Myocyte (in vitro differentiated cells): ENCODE measurements at places on chromosomes 5 and 9.
A peak's percentile ranks its signal among the peaks of the same experiment; 100 is the strongest.

DNA sequence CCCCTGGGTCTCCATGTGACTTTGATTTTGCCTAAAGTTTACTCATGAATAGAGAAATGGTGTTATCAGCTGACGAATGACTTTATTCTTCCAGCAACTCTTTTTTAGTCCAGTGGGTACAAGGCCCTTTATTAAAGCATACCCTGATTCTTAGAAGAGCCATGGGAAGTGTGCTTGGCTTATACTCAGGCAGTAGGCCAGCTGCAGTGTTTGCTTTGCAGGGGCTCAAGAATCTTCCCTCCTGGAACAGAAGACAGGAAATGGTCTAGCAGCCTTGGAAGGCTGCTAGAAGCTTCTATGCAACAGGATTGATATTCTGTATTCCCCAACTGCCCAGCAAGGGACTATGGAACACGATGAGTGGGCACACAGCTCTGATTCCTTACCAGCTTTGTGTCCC, 73.4 kb upstream of the PLPP6 start:
- DNase-seq, result no peak

- DNase-seq, result no peak
These were observed 280.0 kb downstream of the GAS1 start for GRCh38 chr9:86667307-86667706.

DNA sequence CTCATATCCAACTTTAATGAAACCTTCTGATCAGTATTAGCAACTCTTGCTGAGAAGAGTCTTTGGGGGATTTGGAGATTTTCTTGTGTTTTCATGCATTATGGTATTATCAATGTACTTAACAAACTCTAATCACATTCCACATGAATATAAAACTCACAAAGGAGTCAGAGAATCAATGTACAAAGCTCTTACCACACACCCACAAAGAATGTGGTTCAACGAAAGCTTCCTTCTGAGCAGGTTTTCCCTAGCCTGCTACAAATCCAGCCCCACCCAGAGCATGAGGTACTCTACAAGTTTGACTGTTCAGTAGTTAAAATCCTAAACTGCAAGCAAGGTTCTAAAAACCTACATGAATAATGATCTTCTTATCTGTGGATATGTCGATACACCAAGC, 210.1 kb downstream of the TARS1 start:
- DNase-seq, result no peak

- no peak for DNase-seq
These were observed 15.1 kb upstream of the NSMF start for GRCh38 chr9:137474271-137474670.

DNA sequence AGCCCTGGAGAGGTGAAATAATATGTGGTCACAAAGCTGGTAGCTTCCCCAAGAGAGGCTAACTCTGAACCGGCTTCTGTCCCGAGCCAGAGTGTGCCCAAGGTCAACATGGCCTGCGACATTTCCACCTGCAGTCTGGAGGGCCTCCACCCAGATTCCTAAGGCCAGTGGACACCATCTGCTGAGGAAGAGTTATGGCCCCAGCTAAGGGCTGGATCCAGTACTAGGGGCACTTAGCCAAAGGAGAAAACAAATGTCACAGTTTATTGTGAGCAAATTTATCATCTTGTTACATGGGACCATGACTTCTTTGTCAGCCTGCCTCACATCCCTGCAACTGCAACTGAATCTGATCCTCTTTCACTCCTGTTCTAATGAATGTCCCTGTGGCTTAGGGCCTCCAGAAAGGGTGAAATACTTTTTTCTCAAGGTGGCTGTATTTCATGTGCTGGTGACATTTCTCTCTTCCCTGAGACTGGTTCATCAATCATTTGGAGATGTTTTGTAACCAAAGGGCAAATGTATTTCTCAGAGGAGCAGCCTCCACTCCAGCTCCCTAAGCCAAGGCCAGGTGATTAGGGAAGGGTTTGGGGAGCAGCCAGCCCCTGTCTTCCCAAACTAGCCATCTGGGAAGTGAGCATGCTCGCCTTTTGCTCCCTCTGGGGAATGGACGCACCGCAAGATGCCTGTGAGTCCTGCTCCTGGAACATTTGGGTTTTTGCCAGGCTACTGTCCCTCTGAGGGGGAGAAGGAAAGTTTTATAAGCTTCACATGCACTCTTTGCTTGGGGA, 148.3 kb downstream of the CMYA5 start:
- peak; percentile 29 for DNase-seq

- peak; percentile 67 for DNase-seq
These were observed 109.8 kb downstream of the RGS3 start for GRCh38 chr9:113573046-113573958.

DNA sequence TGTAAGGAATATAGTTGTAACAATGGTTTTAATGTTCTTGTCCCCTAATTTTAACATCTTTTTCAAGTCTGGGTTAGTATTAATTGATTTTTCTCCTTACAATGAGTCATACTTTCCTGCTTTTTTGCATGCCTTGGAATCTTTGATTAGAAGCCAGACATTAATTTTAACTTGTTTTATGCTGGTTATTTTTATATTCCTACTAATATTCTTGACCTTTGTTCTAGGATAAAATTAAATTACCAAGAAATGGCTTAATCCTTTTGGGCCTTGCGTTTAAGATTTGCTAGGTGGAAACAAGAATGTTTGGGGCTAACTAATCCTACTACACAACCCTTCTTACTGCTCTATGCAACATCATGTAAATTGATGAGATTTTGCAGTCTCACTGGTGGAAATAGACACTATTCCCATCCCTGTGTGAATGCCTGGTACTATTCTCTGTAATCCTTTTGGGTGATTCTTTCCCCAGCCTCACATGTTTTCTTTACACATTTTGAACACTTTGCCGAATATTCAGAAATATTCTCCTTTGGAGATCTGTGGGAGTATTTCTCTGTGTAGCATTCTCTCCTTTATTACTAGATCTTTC, 47.2 kb downstream of the ZCCHC7 start:
- no peak for DNase-seq

GRCh38 chr5:167378894-167379723, 912.3 kb upstream of the WWC1 start:
- no peak for DNase-seq

GRCh38 chr5:152584103-152584502, 179.0 kb upstream of the NMUR2 start:
- DNase-seq, result no peak

DNA sequence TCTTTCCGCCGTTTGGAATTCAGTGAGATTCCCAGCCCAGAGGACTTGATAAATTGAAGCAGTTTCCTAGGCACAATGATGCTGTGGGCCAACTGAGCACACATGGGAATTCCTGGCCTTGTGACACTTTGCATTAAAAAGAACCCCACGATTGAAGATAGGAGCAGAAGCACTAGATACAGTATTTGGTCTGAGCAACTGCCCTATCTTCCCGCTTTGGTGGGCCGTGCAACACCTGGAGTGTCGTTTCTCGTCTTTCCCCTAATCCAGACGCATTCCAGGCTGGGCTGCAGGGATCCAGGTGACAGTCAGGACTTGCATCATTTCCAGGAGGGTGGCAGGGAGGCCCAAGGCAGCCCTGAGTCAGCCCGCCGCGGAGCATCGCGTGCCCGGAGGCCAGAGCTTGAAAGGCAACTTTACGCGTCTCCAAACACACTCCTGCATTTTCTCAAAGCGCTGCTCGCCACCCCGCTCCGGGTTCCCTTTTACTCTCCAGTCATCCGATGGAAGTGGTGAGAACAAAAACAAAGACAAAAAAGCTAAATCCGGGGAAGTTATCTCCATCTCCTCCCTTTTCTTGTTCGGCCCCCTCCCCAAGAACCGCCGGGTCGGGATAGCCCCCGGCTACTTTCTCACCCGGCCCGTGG, 753 bp upstream of the STC2 start:
- DNase-seq, result peak; percentile 70

DNA sequence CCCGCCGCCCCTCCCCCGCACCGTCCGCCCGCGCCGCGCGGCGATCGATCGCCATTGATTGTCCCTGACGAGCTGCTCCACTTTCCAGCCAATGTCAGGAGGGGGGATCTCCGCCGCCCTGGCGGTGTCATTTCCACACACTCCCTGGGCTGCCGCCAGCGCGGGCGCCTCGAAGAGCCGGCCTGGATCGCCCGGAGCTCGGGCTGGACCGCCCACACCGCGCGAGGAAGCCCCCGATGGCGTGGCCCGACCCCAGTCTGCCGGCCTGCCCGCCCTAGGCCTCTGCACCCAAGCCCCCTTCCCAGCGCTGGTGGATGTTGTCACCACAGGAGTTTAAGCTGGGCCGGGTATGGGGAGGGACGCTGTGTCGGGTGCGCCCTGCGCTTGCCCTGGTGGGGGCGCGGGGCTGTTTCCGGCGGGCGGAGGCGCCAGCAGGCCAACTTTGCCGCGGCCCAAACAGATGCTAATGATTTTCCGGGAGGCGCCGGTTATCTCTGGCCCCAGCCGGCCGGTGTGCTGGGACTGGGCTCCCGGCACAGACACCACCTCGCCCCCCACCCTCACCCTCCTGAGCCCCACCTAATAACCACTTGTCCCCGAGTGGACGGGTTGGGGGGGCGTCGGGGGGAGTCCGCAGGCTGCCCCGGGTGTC, 10.6 kb upstream of the CXXC5 start:
- DNase-seq, result peak; percentile 89

- DNase-seq, result no peak
These were observed 75.6 kb upstream of the SNCAIP start for GRCh38 chr5:122236270-122237040.

- no peak for DNase-seq
These were observed 243.8 kb downstream of the COX7C start for GRCh38 chr5:86861512-86861911.

GRCh38 chr9:70407081-70407503, 7.4 kb downstream of the KLF9 start:
- DNase-seq, result peak; percentile 84

- no peak for DNase-seq
These were observed 3.7 kb upstream of the BAAT start for GRCh38 chr9:101388507-101388993.

GRCh38 chr5:150323092-150323491, 20.4 kb upstream of the ARSI start:
- no peak for DNase-seq

DNA sequence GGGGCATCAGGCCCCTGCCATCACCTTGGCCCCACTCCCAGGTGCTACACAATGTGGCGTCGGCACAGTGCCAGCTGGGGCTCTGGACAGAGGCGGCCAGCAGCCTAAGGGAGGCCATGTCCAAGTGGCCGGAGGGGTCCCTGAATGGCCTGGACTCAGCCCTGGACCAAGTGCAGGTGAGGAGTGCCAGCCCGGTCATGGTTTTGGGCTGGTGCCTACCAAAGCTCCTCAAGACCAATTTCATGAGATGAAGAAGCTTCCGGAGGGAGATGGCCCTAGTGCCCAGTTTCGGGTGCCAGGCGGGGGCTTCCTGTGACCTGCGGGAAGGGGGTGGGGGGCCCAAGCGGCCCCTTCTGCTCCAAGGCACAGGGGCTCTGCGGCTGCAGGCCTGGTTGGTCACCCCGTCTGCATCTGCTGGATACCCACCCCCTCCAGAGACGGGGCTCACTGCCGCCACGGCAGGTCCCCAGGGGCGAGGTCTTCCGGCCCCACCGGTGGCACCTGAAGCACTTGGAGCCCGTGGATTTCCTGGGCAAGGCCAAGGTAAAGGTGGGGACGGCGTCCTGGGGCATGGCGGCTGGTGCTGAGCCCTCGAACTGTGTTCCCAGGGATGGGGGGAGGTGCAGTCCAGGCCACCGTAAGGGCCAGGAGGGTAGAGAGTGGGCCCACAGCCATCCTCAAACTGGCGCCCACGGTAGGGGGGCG, 5.8 kb downstream of the NOXA1 start:
- DNase-seq, result no peak

DNA sequence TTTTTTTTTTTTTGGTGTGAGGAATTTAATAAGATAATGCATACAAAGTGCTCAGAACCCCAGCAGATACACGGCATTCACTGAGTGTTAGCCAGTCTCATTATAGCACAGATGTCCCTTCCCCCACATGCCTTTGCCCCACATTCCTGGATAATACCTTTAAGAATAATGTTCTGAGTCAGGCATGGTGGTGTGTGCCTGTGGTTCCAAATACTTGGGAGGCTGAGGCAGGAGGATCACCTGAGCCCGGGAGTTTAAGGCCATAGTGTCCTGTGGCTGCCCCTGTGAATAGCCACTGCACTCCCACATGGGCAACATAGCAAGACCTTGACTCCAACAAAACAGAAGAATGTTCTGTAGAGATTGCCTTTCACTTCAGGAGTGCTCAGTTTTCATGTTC, 24.2 kb upstream of the ANKRD18A start:
- DNase-seq, result no peak

DNA sequence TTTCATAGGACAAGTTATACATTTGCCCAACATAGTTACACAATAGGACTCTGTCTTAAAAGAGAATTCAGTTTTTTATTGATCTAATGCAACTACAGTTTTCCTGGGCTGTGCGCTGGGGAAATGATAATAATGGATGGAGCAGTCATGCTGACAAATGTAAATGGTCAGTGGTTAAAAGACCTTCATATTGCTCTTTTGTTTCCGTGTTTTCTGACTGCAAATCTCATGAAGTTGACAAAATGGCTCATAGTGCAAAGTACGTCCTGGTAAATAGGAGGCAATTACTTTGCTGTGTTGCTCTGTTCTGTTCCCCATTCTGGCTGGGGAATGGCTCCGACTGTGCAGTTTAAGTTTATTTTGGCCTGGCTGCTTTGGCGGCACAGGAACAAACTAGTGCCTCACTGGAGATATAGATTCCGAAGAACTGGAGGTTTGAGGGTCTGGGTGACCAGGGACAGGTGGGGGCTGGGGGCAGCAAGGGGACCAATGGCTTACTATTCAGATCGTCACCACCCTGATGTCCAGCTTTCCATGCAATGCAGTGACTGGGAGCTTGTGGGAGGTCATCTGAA, 54.3 kb downstream of the PTTG1 start:
- DNase-seq, result no peak

- DNase-seq, result no peak
These were observed 186.1 kb downstream of the SNCAIP start for GRCh38 chr5:122498163-122498562.
